Activated CD8-positive, alpha-beta memory T cell treated with anti-CD3 and anti-CD28 coated beads for 1 hour (primary cell): ENCODE measurements at places on chromosomes 3 and 15.

- no peak for DNase-seq
Measured at GRCh38 chr3:142433110-142433509, 14.7 kb downstream of the XRN1 start.

- DNase-seq = no peak
Measured at GRCh38 chr3:122923611-122924010, 104.0 kb downstream of the SEMA5B start.

DNA sequence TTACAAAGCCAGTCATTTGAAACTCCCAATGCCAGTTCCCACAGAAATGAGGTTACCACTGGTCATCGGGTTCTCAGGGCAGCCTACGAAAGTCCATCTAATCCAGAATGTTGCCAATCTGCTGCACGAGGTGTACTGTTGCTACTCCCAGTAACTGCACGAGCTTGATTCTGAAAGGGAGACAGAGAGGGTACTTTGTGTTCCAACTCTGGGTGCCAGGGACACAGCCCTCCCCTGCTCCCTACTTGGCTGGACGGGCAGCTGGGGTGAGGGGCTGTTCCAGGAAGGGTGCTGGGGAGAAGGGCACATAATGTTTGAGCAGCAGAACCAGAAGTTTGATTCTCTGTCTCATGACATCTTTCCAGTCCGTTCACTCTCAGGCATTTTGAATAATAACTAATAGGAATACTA, 27.1 kb upstream of the OSBPL11 start:
- no peak for DNase-seq

DNA sequence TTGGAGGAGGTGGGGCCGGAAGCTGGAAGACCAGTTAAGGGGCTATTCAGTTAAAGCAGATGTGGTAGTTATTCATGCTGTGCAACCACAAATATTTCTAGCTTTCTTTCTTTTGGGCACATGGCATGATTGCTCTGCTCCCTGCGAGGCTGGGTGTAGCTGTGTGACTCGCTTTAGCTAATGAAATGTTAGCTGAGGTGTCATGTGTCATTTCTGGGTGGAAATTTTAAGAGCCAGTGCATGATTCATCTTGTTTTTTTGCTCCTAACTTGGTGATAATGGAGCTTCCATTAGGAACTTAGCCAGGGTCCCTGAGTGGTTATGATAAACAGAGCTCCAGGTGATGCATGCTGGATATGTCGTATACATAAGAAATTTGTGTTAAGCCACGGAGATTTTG, 300.6 kb downstream of the SATB1 start:
- no peak for DNase-seq

GRCh38 chr15:75620841-75621391, 4.6 kb downstream of the SNUPN start:
- DNase-seq = no peak

DNA sequence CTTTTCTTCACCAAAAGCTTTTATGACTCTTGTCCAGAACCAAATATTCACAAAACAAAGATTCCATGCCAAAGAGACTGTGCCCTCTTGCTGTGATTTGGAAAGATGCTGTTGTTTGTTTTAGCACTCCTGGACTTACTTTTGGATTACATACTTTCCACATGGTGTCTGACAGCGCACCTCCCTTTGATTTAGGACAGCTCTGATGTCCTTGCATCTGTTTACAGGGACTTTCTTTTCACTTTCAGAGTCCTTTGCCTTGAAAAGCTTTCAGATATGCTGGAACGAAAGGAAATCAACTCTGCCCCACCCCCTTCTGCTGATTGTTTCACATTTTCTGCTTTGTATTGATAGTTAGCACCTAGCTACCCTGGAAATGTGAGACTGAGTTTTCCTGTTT, 133.0 kb upstream of the NR2E3 start:
- no peak for DNase-seq
